Activated CD4-positive, alpha-beta T cell treated with anti-CD3 and anti-CD28 coated beads for 24 hours (primary cell): ENCODE measurements at places on chromosomes 13 and 19.

GRCh38 chr19:31560086-31561060 lies 211.1 kb upstream of the TSHZ3 start:
- DNase-seq = no peak

DNA sequence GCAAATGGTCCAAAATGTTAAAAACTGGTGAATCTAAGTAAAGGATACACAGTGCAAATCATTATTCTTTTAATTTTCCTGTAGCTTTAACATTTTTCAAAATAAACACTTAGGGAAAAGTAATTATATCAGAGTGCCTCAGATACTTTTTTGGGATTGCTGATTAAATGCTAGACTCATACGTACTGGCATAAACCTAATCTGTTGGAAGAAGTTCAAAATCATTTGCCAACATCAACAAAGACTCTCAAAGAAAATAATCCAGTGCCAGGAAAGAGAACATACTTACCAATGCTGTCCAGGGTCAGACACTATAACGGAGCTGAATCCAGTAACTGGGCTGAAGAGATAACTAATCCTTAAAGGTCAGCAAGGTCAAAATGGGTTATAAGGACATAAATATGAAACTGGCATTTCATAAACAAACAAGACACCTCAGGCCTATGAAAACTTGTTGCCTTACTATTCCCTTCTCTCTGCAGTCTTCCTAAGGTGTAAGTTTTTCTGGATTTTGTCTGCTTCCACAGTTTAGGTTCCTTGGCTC lies 3.3 kb upstream of the ZNF420 start:
- no peak for DNase-seq

GRCh38 chr19:14843578-14843977 lies 5.1 kb downstream of the OR7A10 start:
- no peak for DNase-seq

DNA sequence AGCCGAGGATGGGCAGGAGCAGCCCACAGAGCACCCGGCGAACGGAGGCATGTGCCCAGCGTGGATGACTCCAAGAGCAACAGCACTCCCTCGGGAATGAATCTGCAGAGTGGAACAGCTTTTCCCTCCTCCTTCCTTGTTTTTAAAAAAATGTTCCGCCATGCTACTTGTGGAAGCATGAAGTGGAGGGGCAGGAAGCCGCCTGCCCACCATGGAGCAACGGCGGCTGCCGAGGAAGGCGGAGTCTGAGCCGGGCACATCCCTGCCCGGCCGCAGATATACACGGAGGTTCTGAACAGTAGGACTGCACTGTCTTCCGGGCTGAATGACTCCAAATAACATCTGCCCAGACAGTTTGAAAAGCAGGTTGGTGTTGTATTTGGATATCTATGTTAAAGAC lies 65.2 kb downstream of the SOX1 start:
- no peak for DNase-seq

DNA sequence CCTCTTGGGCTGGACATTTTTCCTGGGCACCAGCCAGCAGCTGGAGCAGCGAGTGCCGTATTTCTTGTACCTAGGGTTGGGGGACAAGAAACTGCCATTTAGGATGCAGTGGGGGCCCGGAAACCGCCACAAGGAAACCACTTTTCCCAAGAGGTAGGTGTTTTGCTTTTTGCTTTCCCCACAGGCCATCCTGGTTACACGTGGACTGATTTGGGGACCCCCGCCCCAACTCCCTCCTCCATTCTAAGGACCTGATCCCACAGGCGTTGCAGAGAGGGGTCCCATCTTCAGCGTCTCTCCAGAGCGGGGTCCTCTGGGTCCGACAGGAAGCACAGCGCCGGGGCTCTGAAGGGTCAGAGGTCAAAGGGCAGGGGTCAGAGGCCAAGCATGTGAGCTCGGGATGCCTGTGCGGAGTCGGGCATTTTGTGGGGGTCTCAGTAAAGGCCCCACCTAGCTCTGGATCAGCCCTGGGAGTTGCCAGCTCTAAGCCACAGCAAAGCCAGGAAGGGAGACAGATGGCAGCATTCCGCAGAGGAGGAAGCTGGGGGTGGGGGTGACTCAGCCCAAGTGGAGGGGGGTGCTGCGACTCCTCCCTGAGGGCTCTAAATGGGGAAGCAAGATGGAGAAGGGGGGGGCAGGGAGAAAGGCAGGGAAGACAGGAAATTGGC lies 4.3 kb downstream of the ZGLP1 start:
- no peak for DNase-seq
